T-helper 1 cell (primary cell): ENCODE measurements at places on chromosomes 5 and 9.

DNA sequence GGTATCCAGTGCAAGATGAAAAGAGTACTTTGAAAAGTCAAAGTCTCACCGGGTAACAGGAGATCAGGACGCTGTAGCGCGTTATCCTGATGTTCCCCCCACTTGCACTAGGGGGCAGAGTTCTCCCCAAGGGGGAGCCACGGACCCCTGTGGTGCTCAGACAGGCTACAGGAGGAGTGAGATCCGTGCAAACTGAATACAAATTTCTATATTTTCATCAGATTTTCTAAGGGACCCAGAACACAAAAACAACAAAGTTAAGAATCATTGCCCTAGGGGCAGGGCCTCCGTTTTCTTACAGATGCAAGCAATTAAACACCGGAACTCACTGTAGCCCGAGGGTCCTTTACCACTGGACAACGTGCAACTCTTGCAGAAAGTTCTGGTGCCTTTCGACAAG is 2.0 kb downstream of the MYO10 start:
- DNase-seq, result no peak

DNA sequence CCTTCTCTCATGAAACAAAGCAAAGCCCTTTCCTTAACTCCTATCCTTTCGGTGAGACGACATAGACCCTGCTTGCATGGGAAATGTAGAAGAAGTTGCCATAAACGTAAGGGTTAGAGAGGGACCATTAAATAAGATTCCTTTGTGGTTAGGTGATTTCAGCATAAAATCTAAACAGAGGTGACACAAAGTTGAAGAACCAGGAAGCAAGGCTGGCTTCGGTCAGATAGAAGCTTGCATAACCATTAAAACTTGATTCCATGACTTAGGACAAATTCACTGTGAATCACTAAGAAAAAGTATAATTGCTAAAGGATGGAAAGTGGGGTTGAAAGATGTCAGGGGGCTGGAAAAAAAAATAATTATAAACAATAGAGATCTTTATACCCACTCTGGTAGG is 30.9 kb upstream of the ABLIM3 start:
- no peak for DNase-seq

GRCh38 chr5:163890261-163890660 is 384.8 kb downstream of the MAT2B start:
- DNase-seq, result no peak

- DNase-seq, result no peak
Observed at GRCh38 chr9:137614631-137615386, 4.0 kb upstream of the EHMT1 start.

- no peak for DNase-seq
Observed at GRCh38 chr5:55634866-55635265, 77.3 kb downstream of the SLC38A9 start.

DNA sequence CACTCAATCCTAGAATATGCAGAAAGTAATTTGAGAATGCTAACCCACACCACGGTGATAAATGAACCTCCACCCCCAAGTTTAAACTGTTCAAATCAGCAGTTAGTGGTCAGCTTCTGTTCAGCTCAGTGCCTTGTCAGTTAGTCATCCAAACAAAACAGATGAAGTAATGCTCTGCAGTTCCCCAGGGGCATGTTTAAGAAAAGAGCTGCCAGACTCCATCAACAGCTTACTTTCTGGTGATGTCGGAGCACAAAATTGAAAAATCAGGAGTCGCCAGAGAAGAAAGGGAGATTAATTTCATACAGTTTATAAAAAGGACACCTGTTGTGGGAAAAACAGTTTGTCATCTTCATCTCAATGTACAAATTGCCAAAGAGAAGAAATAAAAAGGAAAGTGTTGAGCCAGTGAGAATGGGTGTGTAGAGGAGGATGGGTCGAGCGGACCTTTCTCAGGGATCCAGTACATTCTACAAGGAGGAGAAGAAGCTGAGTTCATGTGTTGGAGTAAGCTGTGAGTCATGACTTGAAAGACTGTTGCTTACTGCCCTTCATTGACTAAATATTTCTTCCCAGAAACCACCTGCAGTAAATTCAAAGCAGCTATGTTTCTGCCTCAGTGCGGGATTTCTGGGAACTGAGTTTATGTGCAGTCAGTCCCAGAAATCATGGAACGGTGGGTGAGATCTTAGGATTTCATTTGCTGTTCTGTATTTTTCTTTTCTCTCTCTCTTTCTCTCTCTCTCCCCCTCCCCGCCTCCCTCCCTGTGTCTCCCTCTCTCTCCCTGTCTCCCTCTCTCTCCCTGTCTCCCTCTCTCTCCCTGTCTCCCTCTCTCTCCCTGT is 13.7 kb downstream of the TRIO start:
- DNase-seq, result no peak

GRCh38 chr5:127111112-127111511 is 37.8 kb upstream of the C5orf63 start:
- no peak for DNase-seq

GRCh38 chr5:157459715-157460599 is at the start of gene NIPAL4:
Gene NIPAL4 (plus strand): TSS chr5:157460213. CDS start chr5:157460321, 108 bp downstream.
- DNase-seq, result peak; percentile 21

GRCh38 chr9:137052998-137053943 is 590 bp downstream of the ENTPD2 start:
- DNase-seq, result no peak

DNA sequence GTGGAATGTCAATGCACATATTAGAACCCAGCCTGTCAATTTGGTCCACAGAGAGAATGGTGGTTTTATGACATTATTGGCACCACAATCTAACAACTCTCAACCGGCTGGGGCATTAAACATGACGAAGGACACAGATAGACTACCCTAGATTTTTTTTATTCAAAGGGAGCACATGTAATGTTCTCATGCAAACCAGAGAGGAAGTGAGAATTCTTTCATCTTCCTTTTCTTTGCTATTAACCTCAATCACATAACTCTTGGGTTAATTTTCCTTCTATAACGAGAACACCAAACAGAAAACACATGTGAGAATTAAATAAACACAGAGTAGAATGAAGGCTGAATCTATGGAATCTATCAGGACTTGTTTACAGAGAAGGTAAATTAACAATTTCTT is 94.9 kb upstream of the TNC start:
- DNase-seq, result no peak

DNA sequence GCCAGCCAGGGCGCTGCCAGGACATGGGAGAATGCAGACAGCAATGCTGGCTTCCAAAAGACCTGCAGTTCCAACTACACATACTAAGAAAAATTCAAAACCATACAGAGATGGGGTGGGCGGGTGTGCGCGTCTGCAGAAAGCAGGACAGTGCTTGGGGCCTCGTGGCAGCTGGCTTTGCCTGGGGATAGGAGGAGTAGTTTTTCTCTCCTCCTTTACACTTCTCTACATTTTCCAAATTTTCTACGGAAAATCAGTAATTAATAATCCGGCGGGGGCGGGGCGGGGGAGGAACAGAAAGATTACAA is 43.6 kb upstream of the SARDH start:
- DNase-seq, result no peak

DNA sequence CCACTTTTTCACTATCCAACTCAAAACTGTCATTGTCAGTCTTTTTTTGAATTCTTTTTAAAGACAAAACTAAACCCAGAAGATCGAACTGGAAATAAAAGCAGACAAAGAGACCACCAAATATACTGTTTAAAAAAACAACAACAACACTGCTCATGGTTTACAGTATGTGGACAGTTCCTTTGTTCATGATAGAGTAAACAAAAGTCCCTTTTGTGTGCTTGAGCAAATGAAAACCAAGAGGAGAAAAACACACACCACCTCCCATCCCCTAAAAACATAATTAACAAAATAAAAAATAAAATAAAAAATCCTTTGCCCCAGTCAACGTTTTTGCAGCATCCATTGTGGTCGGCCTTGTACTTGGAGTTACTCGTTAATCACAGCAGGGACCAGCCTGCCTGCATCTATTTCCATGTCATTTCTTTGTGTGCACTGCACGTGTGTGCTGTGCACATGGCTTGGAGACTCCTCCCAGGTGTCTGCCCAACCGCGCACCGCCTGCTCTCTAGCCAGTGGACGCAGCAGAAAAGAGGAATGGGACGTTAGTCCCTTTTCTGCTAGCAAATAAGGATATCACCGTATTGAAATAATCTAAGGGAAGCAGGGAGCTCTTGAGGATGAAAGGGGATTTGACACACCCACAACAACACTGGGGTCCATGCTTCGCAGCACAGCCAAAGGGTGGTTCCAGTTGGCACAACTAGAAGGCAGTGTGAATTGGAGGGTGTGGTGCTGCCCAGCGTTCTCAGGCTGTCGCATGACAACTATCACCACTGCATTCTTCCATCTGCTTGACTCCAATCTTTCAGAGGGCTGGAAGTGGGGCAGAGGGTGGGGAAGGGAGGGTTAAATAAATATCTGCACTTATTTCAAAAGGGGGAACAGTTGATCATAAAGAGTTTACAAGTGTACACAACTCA is 130.0 kb downstream of the SEMA6A start:
- DNase-seq, result no peak

DNA sequence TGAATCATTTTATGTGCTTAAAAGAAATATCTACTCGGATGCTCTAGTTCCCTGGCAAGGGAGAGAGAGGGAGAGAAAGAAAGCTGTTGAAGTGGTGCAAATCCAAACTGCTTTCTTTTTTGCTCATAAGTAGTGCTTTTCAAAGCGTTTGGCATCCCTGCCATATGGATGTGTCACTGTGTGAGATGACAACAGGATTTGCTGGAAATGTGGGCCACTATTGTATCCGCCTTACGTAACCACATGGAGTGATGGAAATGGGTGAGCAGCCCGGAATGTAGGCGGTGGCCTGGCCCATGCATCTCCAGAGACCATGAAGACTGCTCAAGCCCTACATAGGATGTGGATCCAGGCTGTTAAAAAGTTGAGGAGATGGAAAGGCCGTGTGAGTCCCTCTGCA is 30.8 kb downstream of the TJP2 start:
- no peak for DNase-seq

DNA sequence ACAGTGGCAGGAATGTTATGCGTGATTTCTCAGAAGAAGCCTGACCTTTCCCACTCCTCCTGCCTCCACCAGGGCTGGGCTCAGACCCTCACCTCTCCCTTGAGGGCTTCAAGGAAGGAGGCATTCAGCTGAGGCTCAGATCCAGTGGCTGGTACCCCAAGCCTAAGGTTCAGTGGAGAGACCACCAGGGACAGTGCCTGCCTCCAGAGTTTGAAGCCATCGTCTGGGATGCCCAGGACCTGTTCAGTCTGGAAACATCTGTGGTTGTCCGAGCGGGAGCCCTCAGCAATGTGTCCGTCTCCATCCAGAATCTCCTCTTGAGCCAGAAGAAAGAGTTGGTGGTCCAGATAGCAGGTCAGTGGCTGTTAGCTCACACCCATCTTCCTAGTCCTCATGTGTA is 9.9 kb downstream of the BTNL9 start:
- DNase-seq, result no peak

DNA sequence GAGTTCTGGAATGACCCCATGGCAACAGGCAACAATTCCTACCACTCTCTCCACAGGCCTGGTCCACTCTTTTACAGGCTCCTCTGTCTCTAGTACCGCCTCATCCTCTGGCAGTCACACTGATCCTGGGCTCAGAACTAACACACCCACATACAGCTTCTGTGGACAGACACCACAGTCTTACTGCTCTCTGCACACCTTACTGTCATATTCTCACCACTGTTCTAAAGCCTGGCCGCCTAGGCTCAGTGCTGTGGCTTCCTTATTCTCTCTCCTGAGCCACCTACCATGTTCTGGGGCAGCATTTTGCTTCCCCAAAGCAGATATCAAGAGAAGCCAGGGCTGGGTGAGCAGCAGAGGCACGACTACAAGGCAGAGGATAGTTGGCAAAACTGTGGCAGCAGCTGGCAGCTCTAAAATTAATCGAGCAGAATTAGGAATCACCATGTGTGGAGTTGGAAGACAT is 14.8 kb downstream of the REEP5 start:
- DNase-seq, result no peak

GRCh38 chr5:80318212-80318611 is 1.6 kb upstream of the SPZ1 start:
- DNase-seq, result no peak

DNA sequence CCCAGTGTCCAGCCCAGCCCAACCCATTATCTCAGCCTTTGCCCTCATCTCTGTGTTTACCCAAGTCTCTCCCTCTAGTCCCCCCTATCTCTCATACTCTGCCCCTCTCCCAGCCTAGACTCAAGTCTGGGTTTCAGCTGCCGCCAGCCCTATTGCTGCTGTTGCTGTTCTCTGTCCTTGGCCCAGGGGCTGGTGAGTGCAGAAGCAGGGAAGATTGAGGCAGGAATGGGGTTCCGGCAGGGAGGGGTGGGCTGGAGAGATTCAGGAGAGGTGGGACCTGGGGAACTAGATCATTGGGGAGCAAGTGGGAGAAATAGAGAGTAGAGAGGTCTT is 702 bp downstream of the TMEM8B start:
- DNase-seq, result no peak

GRCh38 chr9:137748311-137748710 is 129.3 kb upstream of the CACNA1B start:
- no peak for DNase-seq

DNA sequence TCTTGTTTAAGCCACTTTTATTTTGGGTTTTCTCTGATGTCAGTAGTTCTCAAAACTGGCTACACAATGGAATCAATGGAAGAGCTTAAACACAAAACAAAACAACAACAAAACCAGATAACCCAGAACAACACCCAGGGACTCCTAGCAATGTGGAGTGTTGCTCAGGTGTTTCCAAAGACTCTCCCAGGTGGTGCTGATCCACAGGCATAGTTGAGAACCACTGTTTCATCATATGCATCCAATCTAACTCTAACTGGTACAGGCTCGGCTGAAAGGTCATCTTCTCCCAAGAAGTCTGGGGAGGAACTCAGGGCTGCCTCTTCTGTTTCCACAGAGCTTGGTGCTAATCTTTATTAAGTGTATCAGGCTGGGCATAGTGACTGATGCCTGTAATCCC is 5.4 kb upstream of the ALDH1B1 start:
- DNase-seq, result no peak

GRCh38 chr9:129822898-129823541 is 916 bp downstream of the TOR1A start:
- DNase-seq, result no peak

DNA sequence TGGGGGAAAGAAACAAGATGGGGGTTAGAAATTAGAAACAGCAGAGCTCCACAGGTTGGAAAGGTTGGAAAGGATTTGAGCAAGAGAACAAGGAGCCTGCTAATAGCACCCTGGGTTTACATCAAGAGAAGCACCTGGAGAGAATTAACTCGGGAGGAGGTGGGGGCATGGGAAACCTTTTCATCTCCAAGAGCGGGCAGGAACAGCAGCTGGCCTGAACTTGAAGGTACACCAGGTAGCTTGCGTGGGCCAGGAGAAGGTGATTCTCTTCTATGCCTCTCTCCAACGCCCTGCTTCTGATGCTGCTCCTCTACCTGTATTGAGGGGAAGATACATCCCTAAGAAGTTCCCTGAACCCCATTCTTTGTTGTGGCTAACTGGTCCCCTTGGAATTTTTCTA is 37.1 kb upstream of the GLRX start:
- DNase-seq, result no peak

- DNase-seq, result no peak
Observed at GRCh38 chr9:127598839-127599549, 13.1 kb upstream of the STXBP1 start.
